ENCODE measurements at places on chromosomes 5 and 9. TPM values are rescaled to one million over a fixed set of nuclear protein-coding genes. Genes with fewer than 3 reads are reported as not detected.

Gene PCDHA9
- under 0.01 TPM for total RNA-seq

Gene TSC1
- total RNA-seq: 22.3 TPM

Gene PLPPR1
- not detected for total RNA-seq

Gene SV2C
- total RNA-seq: not detected
